ENCODE measurements at places on chromosomes 5 and 9.
A peak's percentile ranks its signal among the peaks of the same experiment; 100 is the strongest.

- no peak for DNase-seq
Observed at GRCh38 chr5:56253924-56254323, 20.8 kb upstream of the ANKRD55 start.

DNA sequence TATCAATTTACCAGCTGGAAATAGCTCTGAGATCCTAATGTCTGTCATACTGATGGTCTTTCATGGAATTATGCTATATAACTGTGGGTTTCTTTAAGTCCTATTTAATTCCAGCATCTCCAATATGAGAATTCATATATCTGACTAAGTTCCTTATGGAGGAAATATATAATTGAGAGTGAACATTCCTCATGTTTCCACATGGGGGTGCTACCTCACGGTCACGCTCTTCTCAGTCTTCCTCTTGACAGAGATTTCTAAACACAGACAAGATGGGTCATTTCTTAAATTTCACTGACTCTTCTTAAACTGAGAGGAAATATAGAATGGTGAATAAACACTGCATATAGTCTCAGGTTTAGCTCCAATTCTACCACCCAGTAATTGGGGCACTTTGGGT lies 212.1 kb downstream of the SLF1 start:
- no peak for DNase-seq

DNA sequence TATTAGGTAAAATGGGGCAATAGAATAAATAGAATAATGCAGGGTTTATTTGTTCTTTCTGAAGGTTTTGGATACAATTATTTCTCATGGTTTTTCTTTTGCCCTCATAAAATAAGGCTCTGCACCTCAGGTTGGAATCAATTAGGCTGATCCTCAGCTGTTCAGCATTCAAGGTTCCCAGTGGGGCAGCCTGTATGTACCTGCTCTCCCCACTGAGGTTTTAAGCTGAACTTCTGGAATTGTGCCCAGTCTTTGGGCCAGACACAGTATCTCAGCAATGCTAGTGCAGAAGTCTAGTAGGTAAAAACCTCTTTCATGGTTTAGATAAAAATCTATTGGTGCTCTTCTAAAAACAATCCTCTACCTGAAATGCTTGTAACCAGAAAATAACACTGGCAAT lies 98.0 kb downstream of the EDIL3 start:
- no peak for DNase-seq

GRCh38 chr5:27034565-27034964 lies 3.8 kb downstream of the CDH9 start:
- no peak for DNase-seq

DNA sequence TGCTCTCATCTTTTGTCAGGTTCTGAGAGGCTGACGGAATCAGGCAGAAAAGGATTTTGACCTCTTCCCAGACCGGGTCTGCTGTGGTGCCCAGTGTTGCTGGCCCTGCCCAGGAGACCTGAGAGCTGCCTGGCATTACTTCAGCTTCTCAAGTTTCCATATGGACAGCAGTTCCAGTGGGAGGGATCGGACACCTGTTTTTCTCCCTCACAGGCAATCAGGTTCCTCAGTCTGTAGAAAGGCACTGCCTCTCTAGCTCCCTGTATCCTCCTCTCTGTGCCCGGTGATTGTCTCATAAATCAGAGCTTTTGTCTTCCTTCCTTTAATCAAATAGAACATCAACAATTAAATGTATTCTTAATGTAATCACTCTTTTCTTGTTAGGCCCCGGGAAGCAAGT lies 198.7 kb downstream of the SEMA6A start:
- DNase-seq = no peak

DNA sequence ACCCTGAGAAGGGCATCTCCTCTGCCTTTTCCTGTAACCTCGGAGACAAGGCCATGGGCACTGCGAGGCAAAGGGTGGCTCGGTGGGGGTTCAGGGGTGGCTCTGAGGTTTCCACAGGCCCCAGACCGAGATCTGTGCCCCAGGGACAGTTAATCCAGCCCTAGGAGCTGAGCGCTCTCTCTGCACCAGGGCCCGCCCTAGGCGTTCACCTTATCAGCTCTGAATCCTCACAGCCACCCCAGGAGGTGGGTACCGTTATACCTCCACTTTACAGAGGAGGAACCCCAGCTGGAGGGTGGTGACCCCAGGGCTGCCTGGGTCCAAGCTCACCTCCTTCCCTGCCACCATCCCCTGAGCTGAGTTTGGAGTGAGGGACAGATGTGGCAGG lies 2.3 kb upstream of the ENG start:
- no peak for DNase-seq

- no peak for DNase-seq
Observed at GRCh38 chr5:92003806-92004205, 620.7 kb upstream of the ARRDC3 start.

GRCh38 chr5:56357426-56357825 lies 124.3 kb upstream of the ANKRD55 start:
- DNase-seq = no peak

- DNase-seq = no peak
Observed at GRCh38 chr5:154194345-154195329, 4.1 kb downstream of the GALNT10 start.

- DNase-seq = peak; percentile 63
Observed at GRCh38 chr5:168851902-168852321, 272.7 kb upstream of the PANK3 start.

- no peak for DNase-seq
Observed at GRCh38 chr5:178297751-178298150, 65.1 kb upstream of the PHYKPL start.

DNA sequence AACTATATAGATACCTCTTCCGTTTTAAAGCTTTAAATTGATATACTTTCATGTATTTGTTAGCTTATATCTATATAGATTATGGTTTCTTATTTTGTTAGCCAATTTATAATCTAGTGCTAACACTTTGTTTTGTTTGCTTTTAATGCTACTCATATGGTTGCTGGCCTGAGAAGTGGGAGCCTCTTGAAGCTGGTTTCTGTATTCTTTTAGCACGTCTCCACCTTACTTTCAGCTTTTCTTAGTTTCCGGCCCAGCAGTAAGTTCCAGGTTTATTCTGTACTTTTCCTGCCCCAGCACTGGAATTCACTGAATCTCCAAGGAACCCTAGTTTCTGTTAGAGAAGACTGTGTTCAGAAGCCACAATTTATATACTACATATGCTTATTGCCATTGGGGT lies 458.9 kb downstream of the PRR16 start:
- DNase-seq = no peak

- no peak for DNase-seq
Observed at GRCh38 chr5:129609710-129610109, 138.2 kb upstream of the MINAR2 start.

- DNase-seq = no peak
Observed at GRCh38 chr5:111366388-111366787, 142.2 kb downstream of the CAMK4 start.

DNA sequence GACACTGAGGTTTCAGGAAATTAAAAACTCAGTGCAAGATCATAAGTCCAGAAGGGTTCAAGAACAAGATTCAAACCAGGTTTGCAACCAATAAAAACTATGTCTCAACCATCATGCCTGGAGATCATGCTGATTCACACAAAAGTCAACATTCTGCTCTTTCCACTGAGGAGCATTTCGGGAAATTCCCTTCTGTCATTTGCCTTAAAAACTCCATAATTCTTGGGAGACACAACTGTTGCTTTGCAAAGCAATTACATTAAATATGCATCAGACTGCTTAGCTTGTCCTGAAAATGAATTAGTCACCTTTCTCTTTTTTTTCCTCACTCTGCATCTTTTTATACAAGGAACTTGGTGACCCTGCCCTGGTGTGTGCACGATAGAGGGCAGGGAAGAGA lies 275.9 kb upstream of the ZNF462 start:
- DNase-seq = no peak

GRCh38 chr5:177492841-177493240 lies 4.6 kb downstream of the PDLIM7 start:
- DNase-seq = no peak

DNA sequence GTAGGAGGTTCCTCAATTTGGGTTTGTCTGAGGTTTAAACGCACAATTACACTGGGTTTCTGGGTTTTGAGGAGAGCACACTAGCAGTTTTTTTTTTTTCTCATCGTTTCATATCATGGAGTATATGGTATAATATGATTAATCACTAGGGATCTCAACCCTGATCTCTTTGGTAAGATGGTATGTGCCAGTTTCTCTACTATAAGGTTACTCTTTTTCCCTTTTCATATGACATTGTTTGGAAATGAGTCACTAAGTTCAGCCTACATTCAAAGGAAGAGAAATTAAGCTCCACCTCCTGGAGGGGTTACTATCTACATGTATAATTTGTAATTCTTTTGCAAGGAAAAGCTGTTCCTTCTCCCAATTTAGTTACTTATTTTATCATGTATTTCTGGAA lies 35.2 kb downstream of the MTRR start:
- DNase-seq = no peak

DNA sequence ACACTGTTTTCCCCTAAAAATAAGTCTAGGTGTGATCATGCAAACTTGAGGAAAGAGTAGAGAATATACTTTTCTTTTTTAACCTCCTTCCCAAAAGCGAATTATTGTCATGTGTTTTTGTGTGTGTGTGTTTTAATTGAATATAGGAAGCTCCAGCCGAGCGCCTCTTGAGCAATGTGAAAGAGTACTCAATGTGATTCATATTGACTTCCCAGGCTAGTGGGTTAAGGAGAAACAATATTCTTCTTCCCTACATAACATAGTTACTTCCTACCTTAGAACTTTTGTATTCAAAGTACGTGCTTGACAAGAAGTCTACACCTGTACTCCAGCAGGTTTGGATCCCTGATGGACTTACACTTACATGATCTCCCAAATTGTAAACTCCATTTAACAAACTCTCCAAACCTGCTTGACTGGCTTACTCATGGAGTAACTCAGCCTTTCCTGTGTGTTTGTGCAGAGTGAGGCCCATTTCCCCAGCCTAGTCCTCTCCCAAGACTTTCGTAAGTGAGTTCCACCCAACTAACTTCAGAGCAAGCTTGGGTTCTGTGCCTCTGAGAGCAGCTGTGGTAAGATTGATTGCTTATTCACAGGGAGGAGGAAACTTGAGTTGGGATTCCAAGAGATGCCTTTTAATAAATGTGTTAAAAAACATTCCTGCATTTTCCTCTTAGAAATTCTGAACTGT lies 9.3 kb downstream of the SLC28A3 start:
- DNase-seq = no peak

DNA sequence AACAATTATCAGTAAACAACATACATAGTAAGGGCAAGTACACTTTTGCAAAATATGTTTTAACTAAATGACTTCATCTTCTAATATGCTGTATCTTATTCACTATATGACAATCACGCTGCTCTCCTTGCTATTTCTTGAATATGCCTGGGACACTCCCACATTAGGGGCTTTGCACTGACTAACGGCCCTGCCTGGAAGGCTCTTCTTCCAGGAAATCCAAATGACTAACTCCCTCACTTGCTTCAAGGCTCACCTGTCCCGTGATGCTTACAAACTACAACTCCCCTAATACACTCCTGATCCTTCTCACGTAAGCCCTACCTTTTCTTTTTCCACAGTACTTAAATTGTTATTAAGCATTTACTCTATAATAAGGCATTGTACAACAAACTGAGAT lies 10.6 kb downstream of the ERP44 start:
- no peak for DNase-seq

DNA sequence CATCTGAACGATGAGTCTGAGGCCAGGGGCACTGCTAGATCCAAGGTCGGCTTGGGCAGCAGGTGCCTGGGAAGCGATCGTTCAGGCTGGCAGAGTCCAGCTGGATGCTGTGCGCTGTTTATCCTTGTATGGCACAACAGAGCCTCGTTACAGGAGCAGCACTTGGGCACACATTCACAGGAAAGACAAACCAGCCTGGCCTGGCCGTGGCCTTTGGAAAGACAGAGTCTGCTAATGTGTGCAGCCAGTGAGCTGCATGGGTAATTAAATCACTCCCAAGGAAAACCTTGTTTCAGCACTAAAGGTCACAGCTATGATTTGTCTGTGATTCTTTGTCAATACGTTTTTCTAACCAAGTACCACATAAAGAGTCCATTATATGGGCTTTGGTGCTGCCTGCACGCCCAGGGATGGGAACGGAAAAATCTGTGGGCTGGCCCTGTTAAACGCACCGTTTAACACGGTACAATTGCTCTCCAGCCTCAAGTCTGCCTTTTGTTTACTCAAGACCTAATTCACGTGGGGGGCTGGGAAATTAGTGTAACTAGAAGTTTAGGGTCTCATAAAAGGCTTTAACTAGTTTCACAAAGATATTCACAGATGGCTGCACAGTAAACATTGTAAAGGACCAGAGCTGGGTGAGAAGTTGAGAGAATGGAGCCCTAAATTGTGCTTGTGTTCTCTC lies 509.3 kb downstream of the KDM4C start:
- DNase-seq = no peak

GRCh38 chr5:38921174-38921573 lies 75.4 kb downstream of the OSMR start:
- DNase-seq = no peak

- DNase-seq = no peak
Observed at GRCh38 chr5:52999344-52999949, 10.3 kb downstream of the ITGA2 start.

DNA sequence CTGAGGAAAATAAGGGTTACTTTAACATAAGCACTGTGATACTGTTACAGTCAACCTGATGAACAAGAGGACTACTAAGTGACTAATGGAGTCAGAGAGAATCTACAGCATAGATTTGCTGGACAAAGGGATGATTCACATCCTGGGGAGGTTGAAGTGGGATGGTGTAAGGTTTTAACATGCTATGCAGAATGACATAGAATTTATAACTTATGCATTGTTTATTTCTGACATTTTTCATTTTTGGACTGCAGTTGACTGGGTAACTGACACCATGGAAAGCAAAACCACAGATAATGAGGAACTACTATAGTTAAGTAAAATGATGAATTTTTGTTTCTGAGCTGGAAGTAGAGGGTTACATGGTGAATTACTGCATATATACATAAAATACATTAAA lies 389.2 kb downstream of the MAT2B start:
- no peak for DNase-seq

GRCh38 chr5:6728011-6728794 lies 15.0 kb downstream of the TENT4A start:
- DNase-seq = no peak

DNA sequence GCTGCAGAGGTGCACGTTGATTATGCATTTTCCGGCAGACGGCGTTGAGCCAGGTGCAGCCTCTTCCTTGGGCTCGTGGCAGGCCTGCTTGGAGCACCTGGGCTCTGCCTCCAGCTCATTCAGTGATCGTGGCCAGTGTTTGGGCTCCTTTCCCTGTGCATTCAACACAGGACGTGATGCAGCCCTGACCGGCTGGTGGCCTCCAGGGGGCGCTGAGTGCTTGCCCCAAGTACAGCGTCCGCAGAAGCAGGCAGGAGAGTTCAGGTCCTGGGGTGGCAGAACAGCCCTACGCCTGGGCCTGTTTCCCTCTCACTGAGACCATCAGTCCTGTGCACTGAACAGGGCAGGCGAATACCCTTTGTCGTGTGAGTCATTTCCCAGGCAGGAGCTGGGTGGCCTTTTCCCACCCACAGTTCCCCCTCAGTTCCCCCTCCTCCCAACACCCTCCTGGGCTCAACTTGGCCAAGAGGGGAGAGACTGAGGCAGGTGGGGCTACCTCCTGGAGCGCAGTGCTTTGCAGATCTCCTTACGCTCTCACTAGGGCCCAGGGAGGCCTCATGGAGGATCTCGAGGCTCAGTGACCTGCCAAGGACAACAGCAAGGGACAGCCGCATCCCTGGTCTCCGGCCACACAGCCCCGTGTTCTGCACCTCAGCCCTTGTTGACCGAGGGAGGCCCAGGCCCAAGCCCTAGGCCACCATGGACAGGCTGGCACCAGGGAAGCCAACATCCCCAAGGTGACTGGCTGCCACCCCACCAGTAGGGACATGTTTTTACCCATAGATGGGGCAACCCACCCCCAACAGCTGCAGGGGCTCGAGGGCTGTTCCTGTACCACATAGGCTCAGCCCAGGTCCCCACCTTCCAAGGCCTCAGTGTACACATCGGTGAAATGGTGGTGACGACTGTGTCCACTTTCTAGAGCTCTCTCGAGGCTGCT lies 52.9 kb downstream of the LRSAM1 start:
- DNase-seq = peak; percentile 81
